ENCODE measurements at places on chromosomes 3 and 15.

- DNase-seq, result no peak
Observed at GRCh38 chr15:92097474-92098178, 244.1 kb downstream of the SLCO3A1 start.

DNA sequence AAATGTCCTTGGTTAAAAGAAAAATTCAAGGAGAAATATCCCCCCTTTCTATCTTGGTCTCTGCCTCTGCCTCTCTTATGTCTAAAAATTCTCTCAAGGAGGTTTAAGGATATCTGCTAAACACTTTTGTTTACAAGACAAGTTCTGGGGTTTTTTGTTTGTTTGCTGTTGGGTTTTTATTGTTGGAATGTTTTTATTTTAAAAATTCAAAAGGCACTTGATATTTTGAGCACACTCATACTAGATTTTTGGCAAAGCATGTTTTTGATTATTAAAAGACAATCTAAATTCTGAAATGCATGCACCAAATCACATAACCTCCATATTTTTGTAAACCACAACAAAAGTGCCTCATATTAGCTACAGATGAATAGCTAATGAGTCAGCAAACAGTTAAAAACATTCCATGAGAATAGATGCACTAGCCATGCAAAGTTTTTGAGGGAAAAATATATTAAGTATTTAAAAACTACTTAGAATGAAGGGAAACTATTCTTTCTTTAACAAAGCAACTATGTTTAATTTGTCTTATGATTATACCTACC lies 84.6 kb downstream of the ZBTB20 start:
- DNase-seq, result no peak

DNA sequence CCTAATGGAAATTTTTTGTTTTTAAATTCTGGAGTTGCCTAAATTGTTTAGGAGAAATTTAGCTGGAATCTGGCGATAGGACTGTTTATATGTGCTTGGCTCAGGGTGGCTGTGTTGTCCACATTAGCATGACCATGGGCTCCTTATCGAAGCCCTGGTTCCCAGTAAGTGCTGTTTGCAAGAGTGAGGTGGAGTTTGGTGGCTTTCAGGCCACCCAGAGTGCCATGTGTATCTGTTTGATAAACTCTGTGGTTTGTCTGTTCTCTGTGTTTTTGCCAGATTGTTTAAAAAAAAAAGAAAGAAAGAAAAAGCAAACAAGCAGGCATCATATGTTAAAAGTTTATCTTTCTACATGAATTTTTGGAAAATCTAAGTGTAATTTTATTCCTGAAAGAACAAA lies 51.5 kb downstream of the PLCL2 start:
- no peak for DNase-seq

DNA sequence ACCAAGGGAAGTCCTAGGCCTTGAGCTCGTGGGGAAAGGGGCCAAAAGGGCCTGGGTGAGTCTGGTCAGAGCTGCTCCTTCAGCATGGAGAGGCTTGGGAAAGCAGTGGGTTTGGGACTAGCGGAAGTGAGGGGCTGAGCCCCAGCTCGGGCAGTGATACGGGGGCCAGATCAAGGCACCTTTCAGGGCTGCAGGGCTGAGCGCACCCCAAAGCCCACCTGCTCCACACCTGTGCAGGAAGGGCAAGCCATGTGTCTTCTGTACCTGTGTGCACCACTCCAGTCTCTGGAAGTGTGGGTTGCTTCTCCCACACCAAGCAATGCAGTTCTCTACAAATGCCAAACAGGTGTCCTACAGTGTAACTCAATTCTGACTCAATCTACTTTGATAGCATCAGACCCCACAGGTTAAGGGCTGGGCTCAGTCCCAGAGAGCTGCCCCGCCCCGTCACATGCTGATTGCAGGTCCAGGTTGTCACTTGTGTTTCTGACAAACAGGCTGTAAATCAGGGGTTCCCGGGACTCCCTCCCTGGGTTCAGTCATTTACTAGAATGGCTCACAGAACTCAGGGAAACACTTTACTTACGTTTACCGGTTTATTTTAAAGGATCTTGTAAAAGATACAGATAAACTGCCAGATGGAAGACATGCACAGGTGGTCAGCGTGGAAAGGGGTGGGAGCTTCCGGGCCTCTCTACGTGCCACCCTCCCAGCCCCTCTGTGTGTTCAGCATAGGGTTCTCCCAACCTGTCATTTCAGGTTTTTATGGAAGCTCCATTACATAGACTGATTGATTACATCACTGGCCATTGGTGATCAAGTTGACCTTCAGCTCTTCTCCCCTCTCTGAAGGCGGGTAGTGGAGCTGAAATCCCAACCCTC lies 28.8 kb upstream of the KLF13 start:
- DNase-seq, result no peak

- DNase-seq, result no peak
Observed at GRCh38 chr3:121529308-121529707, 16.5 kb downstream of the POLQ start.

- DNase-seq, result no peak
Observed at GRCh38 chr15:93305306-93305705, 216.3 kb upstream of the RGMA start.

All from activated T-helper 1 cell treated with Interleukin-2 at 50 U/mL for 16 hours (primary cell).